Left renal pelvis (tissue), 4 donors: ENCODE measurements at places on chromosomes 4 and X. TPM values are rescaled to one million over a fixed set of nuclear protein-coding genes. Genes with fewer than 3 reads are reported as not detected.

- DNase-seq = no peak
Measured at GRCh38 chr4:122889726-122890125, 32.7 kb downstream of the NUDT6 start.

- no peak for DNase-seq
Measured at GRCh38 chr4:70943114-70943513, 40.9 kb downstream of the MOB1B start.

The FGB gene
- polyA plus RNA-seq = 5.5 TPM

DNA sequence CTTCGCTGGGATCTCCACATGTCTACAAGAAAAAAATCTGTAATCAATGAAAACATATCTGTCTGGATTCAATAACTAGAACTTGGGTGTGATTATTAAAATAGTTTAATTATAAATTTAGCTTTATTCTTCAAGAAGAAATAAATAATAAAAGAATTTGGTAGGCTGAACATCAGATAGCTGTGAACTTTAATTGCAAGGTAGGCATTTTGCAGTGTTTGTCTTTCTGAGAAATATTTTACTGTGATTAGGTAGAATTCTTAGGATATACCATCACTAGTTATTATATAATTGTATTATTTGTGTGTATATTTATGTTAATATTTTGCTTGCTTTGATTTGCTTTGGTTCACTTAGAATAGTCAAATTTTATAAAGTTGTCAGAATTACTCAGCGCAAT lies 409.4 kb downstream of the PCDH18 start:
- DNase-seq = no peak

DNA sequence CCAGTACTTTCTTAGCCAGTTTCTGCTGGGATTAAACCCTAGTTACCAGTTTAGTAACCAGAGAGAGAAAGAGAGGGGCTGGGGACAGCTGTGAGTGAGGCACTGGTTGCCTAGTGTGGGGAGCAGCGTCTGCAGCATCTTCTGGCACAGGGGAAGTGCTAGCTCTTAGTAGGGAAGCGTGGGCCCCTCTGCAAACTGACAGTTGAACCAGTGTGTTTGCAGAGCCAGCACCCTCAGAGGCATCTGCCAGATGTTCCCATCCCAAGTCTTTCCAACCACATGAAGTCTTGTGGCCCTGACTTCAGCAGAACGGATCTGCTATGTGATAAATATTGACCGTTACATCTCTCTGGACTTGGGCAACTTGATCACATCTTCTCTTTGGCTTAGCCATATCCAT lies 15.0 kb downstream of the RBMX2 start:
- DNase-seq = no peak

- no peak for DNase-seq
Measured at GRCh38 chr4:139461022-139461628, 7.2 kb downstream of the RAB33B start.

- no peak for DNase-seq
Measured at GRCh38 chrX:150587585-150588503, 19.4 kb downstream of the MTM1 start.

GRCh38 chrX:76029385-76029784 lies 143.5 kb upstream of the PBDC1 start:
- no peak for DNase-seq

The SMAD1 gene
- 57.2 TPM for polyA plus RNA-seq

DNA sequence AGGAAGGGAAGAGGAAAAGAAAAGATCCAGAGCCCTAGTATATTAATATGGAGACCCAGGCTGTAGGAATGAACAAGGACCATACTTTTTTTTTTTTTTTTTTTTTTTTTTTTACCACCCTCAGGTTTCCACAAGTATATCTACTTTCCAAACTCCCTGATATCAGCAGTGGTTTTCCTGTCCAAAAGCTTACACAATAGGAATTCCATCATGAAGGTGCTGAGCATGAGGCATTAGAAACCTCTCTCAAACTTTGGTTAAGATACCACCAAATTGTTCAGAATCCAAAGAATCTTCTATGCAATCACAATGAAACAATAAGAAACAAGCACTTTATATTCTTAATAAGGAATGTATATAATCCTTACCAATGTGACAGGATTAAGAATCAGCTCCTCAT lies 26.5 kb downstream of the RPS6KA3 start:
- DNase-seq = no peak

The MED14 gene
- polyA plus RNA-seq = 50.5 TPM

- DNase-seq = no peak
Measured at GRCh38 chr4:166301266-166301665, 428.2 kb downstream of the TLL1 start.

DNA sequence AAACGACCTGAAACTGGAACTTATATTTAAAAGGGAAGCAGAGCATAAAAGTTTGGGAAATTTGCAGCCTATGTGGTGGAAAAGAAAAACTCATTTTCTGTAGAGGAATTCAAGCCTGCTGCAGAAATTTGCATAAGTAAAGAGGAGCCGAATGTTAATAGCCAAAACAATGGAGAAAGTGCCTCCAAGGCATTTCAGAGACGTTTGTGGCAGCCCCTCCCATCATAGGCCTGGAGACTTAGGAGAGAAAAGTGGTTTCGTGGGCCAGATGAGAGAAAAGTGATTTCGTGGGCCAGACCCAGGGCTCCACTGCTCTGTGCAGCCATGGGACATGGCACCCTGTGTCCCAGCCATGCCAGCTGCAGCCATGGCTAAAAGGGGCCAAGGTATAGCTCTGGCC lies 361.9 kb downstream of the PCDH19 start:
- DNase-seq = no peak

The GYPE gene
- 1.9 TPM for polyA plus RNA-seq

The APEX2 gene
- polyA plus RNA-seq = 17.2 TPM

GRCh38 chr4:137471461-137471860 lies 60.8 kb downstream of the PCDH18 start:
- DNase-seq = no peak

The RASGEF1B gene
- 12.5 TPM for polyA plus RNA-seq

The PRDM5 gene
- 38.4 TPM for polyA plus RNA-seq

The ALAS2 gene
- polyA plus RNA-seq = 11.8 TPM

The IL15 gene
- polyA plus RNA-seq = 2.3 TPM

DNA sequence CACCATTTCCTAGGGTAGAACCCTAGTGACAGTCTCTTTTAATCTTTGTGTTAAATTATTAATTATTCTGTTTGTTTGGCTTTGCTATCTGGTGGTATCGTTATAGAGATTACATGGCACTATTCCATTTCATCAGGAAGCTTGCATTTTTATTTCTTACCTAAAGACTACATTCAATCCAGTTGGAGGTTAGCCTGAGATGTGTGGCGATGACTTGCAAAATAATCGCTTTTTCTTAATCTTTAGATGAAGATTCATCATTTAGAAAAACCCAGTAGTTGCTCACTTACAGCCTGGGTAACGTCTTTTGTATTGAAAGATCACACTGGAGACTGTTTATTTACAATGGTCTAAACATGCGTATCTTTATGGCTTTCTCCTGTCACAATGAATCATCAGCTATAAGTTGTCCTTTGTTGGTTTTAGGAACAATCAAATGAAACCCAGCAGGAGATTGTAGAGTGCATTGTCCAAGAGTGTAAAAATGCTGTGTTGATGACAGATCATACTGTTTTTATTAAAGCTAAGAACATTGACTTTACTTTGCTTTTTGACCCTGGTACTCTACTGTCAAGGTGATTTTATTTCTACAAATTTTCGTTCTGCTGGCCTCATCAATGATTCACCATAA lies 281.7 kb upstream of the PITX2 start:
- DNase-seq = no peak

DNA sequence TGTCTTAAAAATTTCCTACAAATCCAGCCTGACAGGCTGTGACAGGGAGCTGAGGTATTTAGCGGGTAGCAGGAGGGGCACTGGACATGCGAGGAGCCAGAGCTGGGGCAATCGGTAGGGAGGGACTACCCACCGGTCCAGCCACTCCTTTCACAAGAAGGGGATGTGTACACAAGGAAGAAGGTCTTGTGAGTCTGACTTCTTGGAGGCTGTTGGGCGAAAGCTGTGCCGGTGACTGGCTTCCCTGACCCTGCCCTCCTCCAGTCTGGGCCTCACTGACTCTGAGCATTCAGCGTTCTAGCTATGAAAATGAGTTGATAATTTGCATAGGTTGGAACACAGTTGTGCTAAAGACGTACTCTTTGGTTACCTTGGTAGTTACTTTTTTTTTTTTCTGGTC lies 12.7 kb upstream of the CXCL8 start:
- no peak for DNase-seq

DNA sequence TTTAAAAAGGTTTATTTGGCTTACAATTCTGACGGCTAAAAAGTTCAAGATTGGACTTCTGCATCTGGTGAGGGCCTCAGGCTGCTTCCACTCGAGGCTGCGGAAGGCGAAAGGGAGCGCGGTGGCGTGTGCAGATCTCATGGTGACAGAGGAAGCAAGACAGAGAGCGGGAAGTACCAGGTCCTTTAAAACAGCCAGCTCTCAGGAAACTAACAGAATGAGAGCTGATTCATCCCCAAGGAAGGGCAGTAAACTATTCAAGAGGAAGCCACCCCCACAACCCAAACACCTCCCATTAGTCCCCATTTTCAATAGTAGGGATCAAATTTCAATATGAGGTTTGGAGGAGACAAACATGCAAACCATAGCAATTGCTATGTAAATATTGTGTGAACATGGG lies 2144.2 kb upstream of the AGA start:
- DNase-seq = no peak

- DNase-seq = no peak
Measured at GRCh38 chrX:150525061-150525919, 43.1 kb upstream of the MTM1 start.

DNA sequence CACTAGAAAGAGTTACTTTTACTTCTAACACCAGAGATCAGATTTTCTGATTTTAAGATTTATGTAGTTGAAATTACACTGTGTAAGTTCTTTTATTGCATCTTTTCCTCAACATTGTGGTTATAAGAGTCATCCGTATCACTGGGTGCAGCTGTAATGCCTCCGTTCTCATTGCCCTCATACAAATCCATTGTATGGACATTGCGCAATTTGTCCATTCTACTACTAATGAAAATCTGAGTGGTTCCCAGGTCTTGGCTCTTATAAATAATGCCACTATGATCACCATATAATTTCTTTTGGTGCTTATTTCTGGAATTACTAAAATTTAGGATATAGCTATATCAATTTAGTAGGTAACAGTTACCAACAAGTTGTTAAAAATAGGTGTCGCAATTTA lies 614.0 kb upstream of the GALNT7 start:
- no peak for DNase-seq

The SPATA4 gene
- polyA plus RNA-seq = 3.0 TPM

- DNase-seq = no peak
Measured at GRCh38 chrX:132652871-132653270, 164.0 kb upstream of the MBNL3 start.

The PRDM8 gene
- 1.9 TPM for polyA plus RNA-seq

The RAI2 gene
- polyA plus RNA-seq = 12.0 TPM

The TLR1 gene
- polyA plus RNA-seq = 3.3 TPM

DNA sequence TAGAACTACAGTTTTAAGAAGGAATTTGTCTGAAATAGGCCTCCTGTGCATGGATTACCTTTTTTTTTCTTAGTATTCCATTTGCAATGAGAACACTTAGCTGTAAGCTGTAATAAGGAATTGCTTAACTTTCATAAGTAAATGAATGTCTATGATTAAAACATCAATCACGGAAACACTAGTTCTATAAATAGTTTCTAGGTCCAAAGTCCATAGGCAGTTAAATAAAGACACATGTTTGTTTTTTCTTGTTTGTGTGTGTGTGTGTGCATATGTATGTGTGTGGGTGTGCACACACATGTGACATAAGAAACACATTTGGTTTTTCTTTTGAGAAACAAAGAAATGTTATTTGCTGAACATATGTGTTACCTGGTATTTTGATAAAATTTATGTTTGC lies 11.2 kb downstream of the GPRIN3 start:
- DNase-seq = no peak

The PAGE2 gene
- polyA plus RNA-seq = not detected

The ZNF185 gene
- polyA plus RNA-seq = 38.5 TPM

- DNase-seq = no peak
Measured at GRCh38 chrX:141341743-141342142, 99.4 kb upstream of the SPANXC start.

DNA sequence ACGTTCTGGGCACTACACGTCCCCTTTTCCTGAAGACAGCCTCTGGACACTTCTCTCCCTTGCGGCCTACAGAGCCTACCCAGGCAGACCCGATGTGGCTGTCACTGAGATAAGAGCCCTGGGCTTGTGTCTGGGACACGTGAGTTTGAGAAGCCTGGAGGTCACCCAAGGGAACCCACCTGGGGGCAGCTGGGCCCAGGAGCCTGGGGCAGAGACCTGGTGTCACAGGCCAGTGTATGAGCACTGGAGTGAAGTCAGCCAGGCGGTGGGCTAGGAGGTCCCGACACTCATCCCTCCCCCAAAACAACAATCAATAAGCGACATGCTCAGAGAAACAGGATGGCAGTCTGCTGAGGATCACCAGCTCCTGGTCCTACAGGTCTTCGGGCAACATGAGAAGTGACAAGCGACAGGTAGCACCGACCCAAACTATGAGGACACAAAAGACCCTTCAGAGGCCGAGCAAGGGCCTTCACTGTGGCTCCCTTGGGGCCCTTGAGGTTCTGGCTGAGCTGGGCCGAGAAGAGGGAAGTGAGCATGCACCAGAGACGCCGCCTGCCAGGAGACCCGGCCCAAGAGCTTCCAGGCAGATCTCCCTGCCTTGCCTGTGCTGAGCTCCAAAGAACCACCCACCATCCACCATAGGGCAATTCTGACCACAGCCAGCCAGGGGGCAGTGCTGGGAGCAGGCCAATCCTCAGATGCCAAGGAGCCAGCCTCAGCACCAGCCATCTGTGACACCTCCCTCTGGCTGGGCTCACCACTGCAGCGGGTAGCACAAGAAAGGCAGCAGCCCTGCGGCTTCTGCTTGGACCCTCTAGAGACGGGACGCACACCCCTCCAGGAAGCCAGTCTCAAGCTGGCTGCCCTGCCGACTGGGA lies 11.0 kb upstream of the DUSP9 start:
- no peak for DNase-seq

GRCh38 chr4:167185465-167185864 lies 48.8 kb downstream of the SPOCK3 start:
- no peak for DNase-seq

GRCh38 chr4:14217401-14217800 lies 589.9 kb upstream of the BOD1L1 start:
- no peak for DNase-seq

DNA sequence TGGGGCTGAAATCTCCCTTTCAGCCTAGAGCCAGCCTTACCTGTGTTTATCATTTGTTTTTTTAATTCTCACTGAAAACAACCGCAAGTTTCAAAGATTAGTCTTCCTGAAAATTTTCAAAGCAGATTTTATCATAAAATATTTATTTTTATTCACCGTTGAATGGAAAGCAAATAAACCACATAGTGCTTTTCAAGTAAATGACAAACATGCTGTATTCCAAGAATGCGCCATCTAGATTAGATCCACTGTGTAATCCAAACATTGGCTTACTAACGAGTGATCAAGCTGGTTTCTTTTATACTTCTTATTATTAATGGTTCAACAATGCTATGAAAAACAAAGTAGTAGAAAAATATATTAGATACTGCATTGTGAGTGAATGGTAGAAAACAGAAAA lies 1176.2 kb upstream of the IGFBP7 start:
- DNase-seq = no peak
